Activated T-helper 1 cell treated with anti-CD3 and anti-CD28 coated beads, Interleukin-2, amount 50 U/mL, for 16 hours (primary cell): ENCODE measurements at places on chromosomes 7 and 10.

- no peak for DNase-seq
Observed at GRCh38 chr10:101011517-101012423, 12.2 kb downstream of the LZTS2 start.

- no peak for DNase-seq
Observed at GRCh38 chr10:118259288-118259906, 82.7 kb downstream of the FAM204A start.

DNA sequence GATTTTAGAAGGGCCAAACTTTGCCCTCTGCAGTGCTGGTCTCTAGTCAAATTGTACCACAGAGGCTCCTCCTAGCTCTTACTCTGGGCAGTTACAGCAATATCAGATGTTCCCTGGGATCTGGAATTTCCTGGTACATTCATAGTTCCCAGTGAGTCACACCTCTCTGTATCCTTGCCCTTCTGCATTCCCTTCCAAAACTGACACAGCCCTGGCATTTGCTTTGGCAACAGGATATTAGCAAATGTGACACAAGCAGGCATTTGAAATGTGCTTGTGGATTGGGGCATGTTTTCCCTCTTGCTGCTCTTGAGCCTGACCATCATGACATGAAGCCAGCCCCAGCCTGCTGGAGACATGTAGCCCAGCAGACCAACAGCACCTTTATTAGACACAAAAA is 284.7 kb upstream of the AKR1E2 start:
- DNase-seq, result no peak

GRCh38 chr7:149866139-149866778 is 7.5 kb upstream of the ATP6V0E2 start:
- DNase-seq, result no peak

DNA sequence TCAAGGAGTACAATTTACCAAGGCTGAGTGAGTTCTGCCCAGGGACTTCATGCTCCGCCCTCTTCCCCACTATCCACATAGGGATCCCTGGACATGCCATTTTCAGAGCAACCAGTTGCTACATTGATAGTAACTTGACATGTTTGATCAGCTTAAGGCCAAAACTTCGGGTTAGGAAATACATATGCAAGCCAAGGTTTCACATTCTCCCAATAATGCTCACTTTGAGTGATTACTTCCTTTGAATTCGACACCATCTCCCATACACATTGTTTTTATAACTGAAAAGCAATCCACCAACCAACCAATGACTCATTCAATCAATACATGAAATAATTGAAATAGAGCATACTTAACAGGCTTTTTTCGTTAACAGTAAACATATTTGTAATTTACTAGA is 137.9 kb downstream of the GLI3 start:
- DNase-seq, result no peak

- DNase-seq, result no peak
Observed at GRCh38 chr10:43114743-43115611, 23.3 kb upstream of the CSGALNACT2 start.

DNA sequence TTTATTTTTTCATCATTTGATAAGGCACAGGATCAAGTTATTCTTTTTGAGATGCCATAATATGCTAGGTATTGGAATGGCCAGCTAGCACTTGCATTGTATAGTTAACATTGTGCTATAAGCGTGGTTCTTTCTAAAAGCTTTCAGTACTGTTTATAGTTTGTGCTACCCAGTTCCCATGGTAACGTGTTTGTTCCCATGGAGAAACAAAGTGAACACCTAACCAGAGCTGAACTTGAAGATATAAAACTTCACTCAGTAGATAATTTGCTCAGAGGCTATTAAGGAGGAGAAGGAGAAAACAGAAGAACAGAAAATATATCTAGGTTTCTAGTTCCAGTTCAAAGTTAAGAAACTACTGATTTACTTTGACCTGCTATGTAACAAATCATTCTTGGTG is 23.6 kb upstream of the ITGB8 start:
- DNase-seq, result no peak

DNA sequence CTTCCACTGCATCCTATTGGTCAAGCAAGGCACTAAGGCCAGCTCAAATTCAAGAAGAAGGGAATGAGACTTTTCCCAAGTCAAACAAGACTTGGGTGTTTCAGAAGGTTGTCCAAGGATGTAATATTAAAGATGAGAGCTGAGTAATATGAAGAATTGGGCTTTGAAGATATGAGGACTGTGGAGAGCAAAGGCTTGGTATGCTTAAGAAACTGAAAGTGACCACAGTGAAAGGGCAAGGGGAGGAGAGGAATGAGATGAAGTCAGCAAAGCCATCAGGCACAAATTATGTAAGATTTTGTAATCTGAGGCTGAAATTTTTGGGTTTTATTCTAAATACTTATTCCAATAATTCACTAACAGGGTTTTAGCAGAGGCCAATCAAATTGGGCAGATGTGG is 38.6 kb upstream of the NPY start:
- no peak for DNase-seq

DNA sequence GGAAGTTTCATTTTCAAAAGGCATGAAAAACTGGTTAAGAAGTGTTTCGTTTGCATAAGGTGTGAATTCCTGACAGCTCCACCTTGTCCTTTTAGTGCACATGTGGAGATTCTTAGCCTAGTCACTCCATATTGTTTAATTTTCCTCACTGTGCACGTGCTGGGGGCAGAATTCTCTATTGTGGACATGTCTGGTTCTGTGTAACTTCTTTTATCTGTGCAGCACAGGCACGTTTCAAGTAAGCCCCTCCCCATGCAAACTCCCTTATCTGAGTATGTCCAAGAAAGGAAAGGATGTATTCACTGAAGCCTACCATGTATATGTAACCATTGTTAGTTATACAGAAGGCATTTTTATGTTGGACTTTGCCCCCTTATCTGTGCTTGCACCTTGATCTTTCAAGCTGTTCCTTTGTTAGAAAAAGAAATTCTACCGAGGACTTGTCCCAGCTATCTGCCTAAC is 1346.3 kb downstream of the REEP3 start:
- no peak for DNase-seq

GRCh38 chr7:105826143-105826542 is 50.3 kb downstream of the ATXN7L1 start:
- no peak for DNase-seq

GRCh38 chr7:13197501-13197900 is 510.1 kb downstream of the ARL4A start:
- no peak for DNase-seq

DNA sequence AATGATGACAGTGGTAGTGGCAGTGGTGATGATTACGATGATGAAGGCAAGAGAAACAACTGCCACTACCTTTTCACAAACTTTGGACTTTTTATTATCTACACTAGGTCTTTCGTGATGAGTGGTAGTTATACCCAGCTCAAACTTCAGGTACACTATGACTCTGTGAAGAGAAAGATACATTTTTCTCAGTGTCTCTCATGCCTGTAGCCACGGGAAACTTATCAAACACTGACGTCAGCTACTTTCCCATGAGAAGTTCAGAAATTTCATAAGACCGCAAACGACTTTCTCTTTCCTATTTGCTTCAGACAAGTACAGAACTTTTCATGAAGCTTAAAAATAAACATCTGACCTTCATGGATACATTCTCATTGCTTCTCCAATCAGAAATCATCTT is 57.0 kb downstream of the CALD1 start:
- no peak for DNase-seq

- DNase-seq, result no peak
Observed at GRCh38 chr7:24786941-24787340, 29.7 kb upstream of the GSDME start.

DNA sequence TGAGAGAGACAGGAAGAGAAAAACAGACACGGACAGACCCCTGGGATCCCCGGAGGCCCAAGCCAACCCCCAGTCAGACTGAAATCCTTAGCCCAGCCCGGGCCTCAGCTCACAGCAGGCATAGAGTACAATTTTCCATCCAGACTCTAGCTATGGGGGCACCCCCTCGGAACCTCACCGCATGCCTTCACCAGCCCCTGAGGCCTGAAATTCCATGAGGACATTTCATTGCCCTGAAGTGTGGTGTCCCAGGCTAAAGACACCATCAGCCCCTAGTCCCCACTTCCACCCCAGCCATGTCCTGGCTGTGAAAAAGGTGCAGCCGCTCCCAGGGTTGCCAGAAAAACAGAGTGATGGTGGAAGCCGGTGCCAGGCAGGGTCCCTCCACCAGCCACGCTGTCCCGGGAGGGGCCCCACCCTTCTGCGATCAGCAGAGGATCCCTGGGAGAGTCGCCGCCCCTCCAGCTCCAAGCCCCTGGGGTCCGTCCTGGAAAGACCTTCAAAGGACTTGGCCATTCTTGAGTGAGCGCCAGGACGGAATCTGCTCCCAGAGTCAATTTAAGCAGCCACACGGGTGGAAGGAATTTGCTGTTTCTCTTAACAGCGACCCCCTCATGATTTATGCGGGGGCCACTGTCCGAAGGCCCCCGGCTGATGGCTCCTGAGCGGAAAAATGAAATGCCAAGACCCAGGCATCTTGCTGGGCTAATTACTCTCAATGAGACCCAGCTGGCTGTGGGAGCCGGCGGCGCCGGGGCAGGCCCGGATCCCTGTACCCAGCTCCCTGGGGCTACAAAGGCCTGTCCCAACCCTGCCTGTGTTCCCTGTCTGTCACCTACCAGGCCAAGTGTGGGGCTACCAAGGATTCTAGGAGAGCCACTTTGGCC is 23.2 kb downstream of the MYL10 start:
- no peak for DNase-seq

DNA sequence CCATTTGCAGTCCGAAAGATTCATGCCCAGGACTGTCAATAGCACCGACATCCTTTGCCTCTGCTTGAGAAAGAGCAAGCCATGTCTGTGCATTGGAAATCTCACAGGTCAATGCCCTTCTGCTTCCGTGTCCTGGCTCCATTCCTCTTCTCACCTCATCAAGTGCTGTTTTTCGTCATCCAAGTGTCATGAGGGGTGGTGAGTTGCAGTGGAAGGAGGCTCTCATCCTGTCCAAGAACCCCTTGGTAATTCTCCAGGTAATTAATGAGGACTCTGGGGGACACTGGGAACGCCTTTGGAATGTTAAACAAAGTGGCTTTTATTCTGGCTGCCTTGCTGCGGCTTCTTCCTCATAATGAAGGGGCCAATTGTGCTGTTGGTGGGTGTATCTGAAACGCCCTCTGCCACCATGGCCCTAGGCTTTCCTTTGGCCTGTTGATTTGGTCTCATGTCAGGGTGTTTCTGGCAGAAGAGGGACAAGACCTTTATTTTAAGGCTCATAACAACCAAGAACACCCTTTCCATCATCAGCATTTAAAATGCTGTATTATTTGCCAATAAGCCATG is 57.7 kb downstream of the PPP1R3C start:
- DNase-seq, result no peak

GRCh38 chr10:15795036-15795792 is 65.1 kb downstream of the MINDY3 start:
- DNase-seq, result no peak

DNA sequence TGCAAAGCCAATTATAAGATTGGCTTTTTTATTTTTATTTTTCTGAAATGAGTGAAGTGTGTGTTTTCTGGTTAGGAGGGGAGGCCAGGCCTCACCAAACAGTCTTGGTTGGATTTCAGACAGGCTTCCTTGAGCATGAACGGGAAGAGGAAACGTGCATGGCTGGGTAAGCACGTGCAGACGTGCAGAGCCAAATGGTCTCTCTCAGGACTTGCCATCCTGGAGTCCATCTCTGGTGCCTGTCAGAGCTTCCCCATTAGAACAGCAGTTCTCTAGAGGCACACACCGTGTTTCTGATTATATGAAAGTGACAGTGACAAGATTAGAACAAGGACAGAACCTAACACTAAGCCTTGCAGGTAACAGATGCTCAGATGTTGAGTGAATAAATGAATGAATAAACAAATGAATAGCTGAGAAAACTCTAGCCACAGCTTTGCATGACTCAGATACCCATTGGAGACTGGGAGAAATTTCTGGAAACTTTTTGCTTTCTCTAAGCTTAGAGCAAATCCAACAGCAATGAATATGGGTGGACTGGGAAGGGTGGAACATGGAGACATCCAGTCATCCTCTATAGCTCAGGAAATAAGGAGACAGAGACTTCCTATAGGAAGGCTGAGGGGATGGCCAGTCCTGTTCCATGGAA is 11.8 kb upstream of the CALD1 start:
- no peak for DNase-seq

DNA sequence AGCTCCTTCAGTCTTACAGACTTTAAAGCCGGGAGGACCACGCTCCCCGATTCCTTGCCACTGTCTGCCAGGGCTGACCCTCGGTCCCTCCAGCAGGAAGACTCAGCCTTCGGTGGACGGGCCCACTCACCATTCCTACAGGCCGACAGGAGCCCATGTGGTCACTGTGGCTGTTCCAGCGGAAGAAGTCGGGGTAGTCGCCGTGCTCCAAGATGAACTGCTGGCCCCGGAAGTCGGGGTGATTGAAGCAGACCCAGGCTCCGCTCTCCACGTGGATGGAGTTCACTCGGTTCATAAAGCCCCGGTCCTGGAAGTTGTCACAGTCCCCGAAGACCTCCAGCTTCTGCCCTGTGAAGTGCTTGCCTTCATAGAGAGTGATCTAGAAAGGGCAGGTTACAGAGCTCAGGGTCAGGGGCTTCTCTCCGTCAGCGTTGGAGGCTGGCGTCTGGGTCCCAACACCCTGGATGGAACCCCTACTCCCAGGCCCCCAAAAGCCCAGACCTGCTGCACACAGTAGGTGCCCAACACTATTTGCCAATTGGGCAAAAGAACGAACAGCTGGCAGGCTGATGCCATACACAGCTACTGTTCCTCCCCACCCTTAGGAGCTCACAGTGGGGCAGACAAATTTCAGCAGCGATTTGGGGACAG is 1.9 kb downstream of the CRYGN start:
- no peak for DNase-seq

- DNase-seq, result no peak
Observed at GRCh38 chr7:50156706-50157105, 63.7 kb upstream of the ZPBP start.

GRCh38 chr10:22054961-22055360 is 51.4 kb upstream of the DNAJC1 start:
- no peak for DNase-seq

- no peak for DNase-seq
Observed at GRCh38 chr10:6070660-6071059, 8.5 kb upstream of the IL2RA start.

DNA sequence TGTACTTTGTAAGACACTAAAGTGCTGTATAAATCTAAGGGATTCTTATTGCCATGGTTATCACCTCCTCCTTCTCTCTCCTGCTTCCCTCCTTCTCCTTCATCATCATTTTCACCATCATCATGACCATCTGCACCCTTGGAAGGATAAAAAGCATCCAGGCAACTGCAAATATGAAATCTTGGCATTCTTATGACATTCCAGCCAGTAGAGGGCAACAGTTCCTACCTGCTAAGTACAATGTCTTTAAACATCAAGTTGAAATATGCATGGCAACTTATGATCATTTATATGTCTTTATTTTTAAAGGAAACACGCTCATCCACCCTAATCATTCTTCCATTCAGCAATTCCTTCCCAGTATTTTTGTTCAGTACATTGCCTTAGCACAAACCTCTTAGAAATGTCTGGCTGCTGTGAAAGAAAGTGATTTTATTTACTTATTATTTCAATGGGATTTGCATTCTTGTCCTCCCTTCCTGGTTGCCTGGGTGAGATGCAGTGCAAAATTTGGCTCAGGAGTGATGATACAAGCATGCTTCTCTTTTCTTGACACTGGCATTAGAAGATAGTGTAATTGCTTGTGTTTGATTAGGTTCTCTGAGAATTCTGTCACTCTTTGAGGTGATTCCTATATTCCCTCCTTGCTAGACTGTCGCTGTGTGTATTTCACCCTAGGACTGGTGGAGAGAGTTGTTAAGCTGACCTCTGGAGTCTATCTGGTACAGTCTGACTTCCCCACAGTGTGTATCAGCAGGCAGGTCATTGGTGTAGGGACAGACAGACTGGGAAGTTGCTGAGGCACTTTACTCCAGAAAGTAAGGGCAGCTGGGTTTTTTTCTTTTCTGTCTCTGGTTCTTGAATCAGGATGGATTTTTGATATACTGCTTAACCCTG is 188.5 kb upstream of the BMPER start:
- no peak for DNase-seq
